ENCODE measurements at places on chromosomes 5 and 9.
A peak's percentile ranks its signal among the peaks of the same experiment; 100 is the strongest.

GRCh38 chr5:172144291-172144815 is 43.7 kb downstream of the STK10 start:
- DNase-seq, result peak; percentile 12

- DNase-seq, result no peak
Observed at GRCh38 chr5:78760366-78760765, 111.8 kb upstream of the LHFPL2 start.

DNA sequence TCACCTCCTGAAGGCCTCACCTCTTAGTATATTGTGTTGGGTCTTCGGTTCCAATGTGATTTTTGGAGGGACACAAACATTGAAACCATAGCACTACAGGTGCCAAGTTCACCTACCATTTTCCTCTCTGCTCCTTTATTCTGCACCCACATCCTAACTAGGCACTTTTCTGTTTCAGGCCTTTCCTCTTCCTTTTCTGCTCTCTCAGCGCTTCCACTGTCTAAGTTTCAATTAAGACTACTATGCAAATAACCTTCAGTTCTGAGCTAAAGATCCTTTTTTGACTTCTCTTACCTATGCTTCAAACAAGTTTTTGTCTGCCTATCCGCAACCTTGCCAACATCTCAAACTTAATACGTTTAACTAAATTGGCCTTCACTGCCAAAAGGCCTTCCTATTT is 25.4 kb upstream of the ZFYVE16 start:
- no peak for DNase-seq

- no peak for DNase-seq
Observed at GRCh38 chr5:53814819-53815218, 254.4 kb downstream of the NDUFS4 start.

- DNase-seq, result no peak
Observed at GRCh38 chr5:147507480-147508126, 2.3 kb downstream of the DPYSL3 start.

DNA sequence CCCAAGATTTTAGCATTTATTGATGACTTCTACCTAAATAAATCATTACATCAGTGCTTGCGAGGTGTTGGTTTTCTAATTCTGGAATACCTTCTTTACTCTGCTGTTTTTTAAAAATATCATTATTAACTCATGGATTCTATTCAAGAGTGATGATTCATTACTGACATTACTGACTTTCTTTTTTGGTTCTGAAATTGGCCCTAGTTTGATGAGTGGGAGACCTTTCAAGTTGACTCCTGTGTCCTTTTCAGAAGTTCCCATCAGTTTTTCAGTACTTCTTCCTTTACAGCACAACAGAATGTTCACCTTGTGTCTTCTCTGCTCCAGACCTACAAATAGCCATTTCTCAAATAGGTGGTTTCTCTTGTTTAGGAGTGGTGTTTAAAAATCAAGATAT is 114.1 kb downstream of the PCSK5 start:
- no peak for DNase-seq

DNA sequence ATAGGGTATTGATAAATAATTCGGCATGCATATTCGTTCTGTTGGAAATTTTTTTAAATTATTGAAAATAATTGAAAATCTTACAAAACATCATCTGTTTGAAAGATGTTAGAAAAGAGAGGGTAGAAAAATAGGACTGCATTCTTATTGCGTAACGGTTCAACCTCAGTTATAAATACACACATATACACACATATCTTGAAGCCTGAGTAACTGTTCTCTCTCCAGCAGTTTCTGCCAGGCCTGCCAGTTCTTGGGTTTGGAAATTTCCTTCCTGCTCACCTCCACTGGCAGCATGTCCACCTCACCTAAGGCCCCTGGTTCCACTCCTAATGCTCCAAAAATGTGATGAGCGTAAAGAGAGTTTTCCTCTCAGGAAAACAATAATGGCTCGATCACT is 9.1 kb downstream of the SPATA31E1 start:
- DNase-seq, result no peak

GRCh38 chr5:134371834-134372340 is 518 bp downstream of the UBE2B start:
- DNase-seq, result peak; percentile 61

DNA sequence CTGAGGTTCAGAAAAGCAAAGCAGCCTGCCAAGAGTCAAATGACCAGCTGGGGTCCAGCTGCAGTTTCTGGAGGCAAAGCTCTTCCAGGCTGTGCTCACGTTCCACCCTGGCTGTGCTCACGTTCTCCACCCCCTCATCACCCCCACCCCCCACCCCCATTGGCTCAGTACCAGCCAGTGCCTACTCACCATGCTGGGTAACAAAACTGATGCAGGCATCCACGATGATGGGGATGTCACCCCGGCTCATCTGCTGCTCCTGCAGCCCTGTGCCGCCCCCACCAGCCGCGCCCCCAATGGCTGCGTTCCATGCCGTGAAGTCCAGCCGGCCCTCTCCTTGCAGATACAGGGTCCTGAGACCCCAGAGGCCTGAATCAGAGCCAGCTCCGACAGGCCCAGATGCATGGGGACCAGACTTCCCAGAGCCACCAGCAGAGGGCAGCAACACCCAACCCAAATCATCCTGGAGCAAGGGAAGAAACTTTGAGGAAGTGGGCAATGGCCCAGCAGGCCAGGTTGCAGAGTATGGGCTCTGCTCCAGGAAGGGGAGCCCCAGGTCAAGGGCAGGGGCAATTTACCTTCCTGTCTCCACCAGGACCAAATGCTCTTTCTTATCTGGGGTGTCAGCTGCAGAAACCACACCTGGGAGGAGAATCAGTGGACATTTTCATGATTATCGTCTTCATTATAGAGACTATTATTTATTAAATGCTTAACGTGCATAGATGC is 13.7 kb upstream of the FCHSD1 start:
- DNase-seq, result peak; percentile 57

DNA sequence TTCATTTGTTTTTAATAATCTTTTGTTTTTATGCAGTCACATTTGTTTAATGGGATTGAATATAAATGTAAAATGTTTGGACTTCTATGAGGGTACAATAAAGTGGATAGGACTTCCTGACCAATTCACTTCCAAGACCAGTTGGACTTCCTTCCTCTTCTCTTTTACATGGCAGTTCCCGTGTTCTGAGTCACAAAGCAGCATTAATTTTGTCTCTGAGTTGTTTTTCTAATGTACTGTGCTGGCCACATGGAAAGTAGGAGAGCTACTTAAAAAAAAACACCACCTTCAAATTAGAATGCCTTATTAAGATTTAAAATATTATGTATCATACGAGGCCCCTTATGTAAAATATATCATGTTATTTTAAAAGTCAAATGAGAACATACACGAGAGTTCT is 87.3 kb downstream of the CCDC171 start:
- no peak for DNase-seq

GRCh38 chr5:179699616-179700237 is 960 bp downstream of the CANX start:
- DNase-seq, result no peak

DNA sequence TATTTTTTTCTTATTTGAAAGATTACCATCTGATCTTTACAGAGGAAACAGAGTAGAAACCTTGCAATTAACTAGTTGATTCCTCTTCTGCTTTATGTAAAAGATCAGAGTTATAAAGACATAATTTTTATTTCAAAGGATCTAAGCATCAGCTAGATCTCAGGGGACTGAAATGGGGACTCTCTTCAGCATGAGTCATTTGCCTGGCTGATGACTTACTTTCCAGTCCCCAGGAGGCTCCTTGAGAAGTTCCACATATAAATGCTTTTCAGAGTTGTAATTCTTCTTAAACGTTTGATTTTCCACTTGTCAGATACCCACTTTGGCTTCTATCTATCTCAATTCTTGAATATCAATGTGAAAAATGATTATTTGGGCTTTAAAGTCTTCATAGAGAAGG is 389.4 kb downstream of the RAB3C start:
- no peak for DNase-seq

DNA sequence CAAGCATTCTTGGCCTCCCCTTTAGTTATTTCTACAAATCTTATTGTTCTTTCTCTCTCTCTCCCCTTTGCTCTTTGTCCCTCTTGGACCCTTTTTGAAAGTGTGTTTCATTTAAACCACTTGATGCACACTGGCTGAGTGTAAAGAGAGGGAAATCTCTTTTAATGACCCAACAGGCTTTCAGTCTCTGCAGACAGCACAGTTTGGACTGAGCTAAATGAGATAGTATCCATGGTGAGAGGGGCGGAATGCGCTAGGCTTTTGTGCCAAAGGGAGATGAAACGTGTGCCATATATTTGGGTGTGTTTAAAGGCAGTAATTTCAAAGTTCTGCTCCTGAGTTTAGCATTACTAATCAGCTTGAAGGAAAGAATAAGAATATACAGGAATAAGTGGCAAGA is 184.9 kb downstream of the PCSK1 start:
- no peak for DNase-seq

DNA sequence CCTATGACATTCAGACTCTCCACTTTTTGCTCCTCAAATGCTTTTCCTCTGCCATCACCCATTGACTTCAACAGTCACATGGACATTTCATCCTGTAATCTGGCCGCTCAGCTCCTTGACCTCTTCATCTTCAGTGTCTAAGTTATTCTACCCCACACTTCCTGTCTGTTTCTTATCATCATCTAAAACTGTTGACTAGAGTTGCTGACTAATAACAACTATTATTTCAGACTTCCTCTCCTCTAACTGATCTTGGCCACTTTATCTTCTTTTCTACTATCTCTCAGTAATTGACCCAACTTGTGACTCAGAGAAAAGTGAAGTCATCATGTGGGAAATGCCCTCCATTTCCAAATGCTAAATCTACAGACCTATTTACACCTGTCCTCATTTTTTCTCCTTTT is 254.7 kb upstream of the TRPC7 start:
- no peak for DNase-seq

GRCh38 chr9:27633764-27634163 is 60.5 kb upstream of the C9orf72 start:
- no peak for DNase-seq

GRCh38 chr9:99019510-99020331 is 76.0 kb downstream of the COL15A1 start:
- DNase-seq, result no peak

DNA sequence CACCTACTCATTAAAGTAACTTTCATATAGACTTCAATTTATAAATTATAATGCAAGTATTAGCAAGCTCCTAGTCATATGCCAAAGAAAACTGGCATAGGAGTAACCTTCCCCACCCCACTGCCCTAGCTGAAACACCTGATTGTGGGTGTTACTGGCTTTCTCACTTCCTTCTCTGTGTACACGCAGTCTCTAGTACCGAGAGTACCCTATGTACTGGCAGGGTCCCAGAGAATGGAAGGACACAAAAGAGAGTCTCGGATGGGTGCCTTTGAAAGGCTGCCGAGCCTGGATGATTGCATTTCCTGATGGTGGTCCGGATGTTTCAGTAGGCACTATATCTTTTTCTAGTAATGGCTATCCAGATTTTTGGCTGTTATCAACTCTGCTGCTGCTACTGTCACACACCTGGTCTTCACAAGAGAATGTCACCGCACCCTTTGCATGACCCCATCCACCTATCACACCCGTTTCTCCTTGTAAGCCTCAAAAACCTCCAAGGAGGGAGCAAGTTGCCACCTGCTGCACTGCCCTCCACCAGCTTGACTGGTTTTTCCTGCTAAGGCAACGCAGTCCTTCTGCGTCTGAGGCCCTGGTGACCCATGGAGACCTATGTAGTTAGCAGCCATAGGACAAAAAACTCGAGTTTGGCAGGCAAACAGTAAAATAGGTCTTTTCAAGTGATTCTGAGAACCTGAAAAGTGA is 53.8 kb upstream of the CLINT1 start:
- no peak for DNase-seq

DNA sequence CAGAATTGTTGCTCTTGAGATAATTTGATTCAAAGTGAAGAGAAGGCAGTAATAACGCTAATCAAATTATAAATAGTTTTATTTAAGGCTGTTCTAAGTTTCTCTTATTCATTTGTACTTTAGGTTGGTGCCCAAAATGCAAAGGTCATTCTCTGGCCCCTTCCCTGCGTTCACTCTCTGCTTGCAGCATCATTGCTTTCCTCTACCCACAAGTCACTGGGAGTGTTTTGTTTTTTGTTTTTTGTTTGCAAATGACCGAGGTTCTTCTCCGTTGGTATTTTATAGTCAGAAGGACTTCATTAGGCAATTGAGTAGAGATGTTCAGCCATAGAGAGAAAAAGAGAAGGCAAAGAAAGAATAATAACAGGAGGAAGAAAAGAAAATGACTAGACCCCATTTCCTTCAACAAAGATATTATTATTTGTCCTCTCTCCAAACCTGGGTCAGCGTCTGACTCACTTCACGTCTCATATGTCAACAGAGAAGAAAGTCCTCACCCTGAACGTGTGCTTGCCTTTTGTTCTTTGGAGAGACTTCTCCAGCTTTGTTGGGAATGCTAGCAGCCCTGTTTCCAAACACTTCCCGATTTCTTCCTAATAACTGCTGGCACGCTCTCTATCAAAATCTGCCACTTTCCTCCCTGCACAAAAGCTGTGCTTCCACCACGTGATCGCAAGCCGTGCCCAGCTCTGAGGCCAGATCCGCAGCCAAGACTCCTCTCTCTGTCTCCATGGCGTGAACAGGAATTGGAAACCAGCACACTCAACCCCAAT is 119.8 kb downstream of the EBF1 start:
- peak; percentile 73 for DNase-seq

GRCh38 chr9:131253891-131254491 is 22.3 kb downstream of the FAM78A start:
- peak; percentile 43 for DNase-seq

DNA sequence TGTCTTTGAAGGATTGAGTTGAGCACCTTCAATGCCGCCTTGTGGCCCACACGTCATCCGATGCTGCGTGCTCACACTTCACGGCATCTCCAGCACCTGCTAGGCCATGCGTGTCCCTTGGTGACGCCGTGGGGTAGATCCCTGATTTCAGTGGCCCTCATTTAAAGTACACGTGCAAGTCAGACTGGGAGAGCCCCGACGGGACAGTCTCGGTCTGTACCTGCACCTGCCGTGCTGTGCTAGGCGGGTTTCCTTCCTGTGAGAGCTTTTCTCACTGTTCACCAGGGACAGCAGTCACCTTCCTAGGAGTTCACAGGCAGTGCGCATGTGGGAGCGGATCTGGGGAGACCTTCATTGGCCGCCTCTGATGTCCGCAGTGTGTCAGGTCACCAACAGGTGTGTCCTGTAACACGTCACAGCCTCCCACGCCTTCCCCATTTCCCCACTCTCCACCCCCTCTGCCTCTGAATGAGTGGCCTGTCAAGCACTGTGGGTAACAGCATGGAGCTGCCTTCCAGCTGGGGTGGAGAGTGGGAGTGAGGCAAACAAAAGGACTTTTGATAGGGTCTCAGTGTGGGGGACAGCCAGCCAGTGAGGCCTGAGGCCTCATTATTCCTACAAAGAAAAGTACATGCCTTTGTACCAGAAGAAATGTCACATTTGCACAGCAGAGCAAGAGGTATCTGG is 236.4 kb downstream of the FANCC start:
- DNase-seq, result peak; percentile 41

GRCh38 chr9:130985606-130986162 is 23.3 kb upstream of the LAMC3 start:
- no peak for DNase-seq

- DNase-seq, result no peak
Observed at GRCh38 chr5:54002779-54003178, 307.6 kb downstream of the ARL15 start.
